ENCODE measurements at places on chromosomes 7 and 10.

- no peak for DNase-seq
Observed at GRCh38 chr10:3034616-3035015, 32.7 kb upstream of the PFKP start.

- DNase-seq, result no peak
Observed at GRCh38 chr7:32476816-32477648, 13.1 kb downstream of the LSM5 start.

GRCh38 chr7:4745265-4745919 is 30.0 kb upstream of the AP5Z1 start:
- no peak for DNase-seq

DNA sequence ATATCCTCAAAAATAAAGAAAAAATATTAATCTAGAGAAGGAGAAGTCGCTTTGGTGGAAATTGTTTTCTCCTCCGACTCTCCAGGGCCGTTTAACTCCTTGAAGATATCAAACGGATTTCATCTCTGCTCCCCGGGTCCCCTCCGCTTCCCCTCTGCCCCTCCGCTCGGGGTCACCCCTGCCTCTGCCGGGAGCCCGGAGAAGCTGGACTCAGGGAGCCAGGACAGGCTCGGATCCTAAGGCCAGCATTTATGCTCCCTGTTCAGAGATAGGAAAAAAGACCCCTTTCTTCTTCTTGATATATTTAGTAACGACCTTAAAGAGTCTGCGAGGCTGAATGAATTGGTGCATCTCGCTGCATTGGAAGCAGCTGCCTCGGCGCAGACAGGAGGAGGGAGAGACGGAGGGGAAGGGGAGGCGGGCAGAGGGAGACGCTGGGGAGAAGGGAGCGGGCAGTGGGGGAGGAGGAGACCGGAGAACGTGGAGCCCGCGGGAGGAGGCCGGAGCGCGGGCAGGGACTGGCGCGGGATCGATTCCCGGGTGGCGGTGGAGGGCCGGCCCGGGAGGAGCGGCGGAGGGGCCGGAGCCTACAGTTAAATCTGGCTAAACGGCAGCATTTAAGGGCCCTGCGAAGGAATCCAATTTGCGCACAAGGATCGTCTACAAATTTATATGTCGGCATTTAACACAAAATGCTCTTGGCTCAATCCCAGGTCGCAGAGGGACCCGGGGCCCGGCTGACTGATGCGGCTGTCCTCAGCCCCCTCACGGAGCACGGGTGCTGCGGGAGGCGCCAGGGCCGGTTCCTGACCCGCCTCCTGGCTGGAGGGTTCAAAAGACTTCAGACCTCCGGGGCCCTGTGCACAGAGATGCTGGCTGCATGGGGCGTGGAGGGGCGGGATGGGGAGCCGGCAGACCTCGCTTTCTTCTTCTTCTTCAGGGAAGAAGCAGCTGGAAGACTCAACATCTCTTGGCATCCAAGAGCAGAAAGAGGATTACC is 55.6 kb downstream of the CRTAC1 start:
- no peak for DNase-seq

GRCh38 chr10:18868919-18869318 is 179.7 kb upstream of the MALRD1 start:
- DNase-seq, result no peak

- no peak for DNase-seq
Observed at GRCh38 chr7:112410092-112410491, 40.2 kb upstream of the IFRD1 start.

DNA sequence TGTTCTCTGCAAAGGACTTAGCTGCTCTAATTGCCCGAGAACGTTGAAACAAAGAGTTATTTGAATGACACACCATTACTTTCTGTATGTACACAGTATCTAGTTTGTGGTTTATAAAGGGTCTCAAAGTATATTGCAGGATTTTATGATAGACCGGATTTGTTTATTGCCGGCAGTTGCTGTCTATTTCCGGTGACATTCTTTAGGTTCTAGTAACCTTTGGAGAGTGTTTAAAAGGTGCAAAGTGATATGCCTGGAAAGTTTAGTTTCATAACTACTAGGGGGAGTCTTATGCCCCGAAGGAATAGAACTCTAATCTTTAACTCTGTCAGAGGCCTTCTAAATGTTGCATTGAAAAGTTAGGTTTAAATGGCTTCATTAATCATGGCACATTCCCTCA is 63.8 kb downstream of the PAPSS2 start:
- DNase-seq, result no peak

DNA sequence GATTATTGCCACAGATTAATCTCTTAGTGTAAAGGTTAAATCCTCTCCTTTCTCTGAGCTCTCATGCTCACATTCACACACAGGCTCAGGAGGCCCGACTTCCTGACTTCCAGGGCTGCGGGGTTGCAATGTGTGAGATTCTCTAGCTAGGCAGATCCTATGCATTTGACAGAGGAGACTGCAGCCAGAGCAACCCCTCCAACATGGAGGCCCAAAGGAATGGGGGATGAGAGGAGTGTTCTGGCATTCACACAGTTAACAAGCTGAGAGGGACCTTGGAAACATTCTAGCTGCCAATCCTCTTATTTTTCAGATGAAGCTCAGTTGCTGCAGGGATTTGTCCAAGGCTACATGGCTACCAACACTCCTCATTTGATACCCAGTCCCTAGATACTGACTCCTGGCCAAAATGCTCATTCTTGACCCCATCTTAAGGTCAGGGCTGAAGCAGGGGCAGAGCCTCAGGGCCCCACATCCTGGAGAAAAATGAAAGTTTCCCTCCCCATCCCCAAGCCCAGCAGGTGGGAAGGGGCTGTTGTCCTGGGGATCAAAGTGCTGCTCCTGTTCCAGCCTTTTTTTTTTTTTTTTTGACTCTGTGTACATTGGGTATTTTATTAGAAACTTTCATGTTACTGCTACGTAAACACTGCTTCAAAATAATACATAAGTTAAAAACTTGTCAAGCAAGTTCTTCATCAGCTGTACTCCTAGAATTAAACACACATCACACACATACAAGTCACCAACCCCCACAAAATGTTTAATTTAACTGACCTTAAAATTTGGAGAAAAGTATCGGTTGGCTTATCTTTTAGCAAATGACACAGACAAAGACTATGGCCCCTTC is 325.6 kb downstream of the PLXNA4 start:
- no peak for DNase-seq

DNA sequence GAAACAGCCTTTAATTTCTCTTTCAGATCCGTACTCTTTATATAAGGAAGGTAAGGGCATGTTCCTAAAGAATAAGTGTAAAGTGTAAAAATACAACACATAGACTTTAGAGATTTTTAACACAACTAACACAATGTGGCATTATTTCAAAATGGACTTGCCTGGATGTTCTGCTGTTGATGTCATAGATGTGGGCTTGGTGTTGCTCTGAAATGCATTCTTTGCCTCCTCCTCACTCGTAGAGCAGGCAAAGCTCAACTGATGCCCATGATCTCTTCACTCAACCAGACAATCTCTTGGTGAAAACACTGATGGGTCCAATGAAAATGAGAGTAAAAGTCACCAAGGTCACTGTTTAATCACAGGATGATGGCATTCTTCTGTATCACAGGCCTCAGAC is 174.2 kb upstream of the TCERG1L start:
- DNase-seq, result no peak

- DNase-seq, result no peak
Observed at GRCh38 chr7:22138106-22138505, 192.4 kb upstream of the CDCA7L start.

- DNase-seq, result no peak
Observed at GRCh38 chr10:11646450-11646849, 35.0 kb upstream of the USP6NL start.

GRCh38 chr10:89805599-89806013 is 104.2 kb downstream of the KIF20B start:
- DNase-seq, result no peak

DNA sequence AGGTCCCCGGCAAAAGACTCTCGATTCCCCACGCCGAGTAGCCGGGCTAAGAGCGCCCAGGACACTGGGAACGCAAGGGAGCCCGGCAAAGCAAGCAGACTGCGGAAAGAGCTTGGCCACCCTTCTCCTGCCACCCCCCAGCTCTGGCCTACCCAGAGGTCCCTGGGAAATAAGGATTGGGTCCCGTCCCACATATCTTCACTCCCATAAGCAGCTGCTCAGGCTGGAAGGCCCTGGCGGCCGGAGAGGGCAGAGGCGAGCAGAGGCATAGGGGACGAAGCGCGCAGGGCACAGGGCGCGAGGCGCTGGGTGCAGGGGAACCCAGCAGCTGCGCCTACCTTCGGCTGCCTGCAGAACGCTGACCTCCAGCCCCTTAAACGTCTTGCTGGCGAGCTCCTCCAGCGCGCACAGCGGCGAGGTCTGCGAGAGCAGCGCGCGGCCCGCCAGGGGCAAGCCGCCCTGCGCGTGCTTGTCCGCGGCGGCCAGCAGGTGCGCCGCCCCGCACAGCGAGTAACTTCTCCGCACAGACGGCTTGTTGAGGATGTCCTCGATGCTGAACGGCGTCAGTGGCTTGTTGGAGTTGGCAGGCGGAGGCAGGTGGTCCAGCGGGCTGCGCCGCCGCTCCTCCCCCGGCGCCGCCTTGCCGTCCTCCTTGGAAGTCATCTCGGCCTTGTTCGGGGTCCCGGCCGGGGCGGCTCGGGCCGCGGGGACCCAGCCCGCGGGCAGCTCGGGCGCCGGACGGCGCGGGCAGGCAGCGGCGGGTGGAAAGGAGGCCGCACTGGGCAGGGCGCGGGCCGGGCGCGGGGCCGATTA is 904 bp downstream of the LBX1 start:
- DNase-seq, result no peak

DNA sequence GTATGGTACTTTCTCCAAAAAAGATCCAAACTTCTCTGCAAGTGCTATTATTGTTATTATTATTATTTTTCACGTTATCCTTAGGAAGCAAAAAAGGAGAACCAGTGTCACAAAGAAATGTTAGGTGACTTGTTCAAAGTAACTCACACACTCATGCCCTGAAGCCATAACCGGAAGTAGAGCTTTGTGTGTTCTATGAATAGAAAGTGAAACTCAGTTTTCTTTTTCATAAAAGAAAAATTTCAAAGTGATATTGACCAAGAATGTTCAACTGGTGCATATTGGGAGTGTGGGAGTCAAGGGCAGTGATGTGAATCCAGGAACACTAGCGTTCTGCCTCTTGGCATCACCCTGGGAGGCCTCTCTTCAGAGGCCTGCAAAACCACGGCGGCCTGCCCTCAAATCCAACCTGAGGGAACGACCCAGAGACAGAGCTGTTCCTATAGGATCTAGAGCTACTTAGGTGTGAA is 106.1 kb downstream of the PRKCQ start:
- peak; percentile 81 for DNase-seq

DNA sequence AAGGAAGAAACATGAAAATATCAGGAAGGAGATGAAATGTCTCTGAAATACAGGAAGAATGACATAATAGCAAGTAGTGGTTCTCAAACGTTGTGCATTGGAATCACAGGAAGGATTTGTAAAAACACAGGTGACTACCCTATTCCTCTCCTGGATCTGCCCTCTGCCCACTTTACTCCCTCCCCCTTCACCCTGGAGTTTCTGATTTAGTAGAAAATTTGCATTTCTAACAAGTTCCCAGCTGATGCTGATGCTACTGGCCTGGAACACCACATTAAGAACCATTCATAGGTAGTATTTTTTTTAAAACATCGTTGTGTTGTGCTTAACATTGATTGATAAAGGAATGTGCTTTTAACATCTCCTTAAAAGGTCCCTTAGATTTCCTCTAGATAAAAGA is 130.9 kb downstream of the PHF14 start:
- no peak for DNase-seq

- DNase-seq, result no peak
Observed at GRCh38 chr10:63698787-63699150, 177.6 kb downstream of the REEP3 start.

DNA sequence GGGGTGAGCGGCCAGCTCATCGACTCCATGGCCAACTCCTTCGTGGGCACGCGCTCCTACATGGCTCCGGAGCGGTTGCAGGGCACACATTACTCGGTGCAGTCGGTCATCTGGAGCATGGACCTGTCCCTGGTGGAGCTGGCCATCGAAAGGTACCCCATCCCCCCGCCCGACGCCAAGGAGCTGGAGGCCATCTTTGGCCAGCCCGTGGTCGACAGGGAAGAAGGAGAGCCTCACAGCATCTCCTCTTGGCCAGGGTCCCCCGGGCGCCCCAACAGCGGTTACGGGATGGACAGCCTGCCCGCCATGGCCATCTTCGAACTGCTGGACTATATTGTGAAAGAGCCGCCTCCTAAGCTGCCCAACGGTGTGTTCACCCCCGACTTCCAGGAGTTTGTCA is 17.4 kb upstream of the TSPAN33 start:
- DNase-seq, result no peak

- no peak for DNase-seq
Observed at GRCh38 chr7:99949645-99950228, 20.3 kb upstream of the GJC3 start.

GRCh38 chr10:113322843-113323242 is 230.0 kb upstream of the HABP2 start:
- DNase-seq, result no peak

DNA sequence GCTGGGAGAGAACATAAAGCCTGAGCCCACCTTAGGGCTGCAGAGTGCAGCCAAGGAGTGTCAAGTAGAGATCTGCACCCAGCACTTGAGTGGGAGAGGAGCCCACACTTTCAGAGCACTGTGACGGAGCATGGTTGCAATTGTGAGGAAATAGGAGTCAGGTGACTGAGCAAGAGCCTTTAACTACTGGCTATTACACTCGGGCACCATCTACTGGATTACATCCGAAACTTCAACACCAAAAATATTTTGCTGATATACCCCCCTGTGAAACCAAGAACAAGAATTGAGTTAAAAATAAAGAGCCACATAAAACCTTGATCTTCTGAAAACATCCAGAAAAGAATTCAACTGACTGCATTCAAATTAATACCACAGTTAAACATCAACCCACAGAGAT is 657.9 kb downstream of the NXPH1 start:
- peak; percentile 35 for DNase-seq

- DNase-seq, result no peak
Observed at GRCh38 chr10:127069436-127069835, 127.0 kb downstream of the INSYN2A start.

GRCh38 chr7:14495633-14496032 is 406.9 kb downstream of the DGKB start:
- no peak for DNase-seq

DNA sequence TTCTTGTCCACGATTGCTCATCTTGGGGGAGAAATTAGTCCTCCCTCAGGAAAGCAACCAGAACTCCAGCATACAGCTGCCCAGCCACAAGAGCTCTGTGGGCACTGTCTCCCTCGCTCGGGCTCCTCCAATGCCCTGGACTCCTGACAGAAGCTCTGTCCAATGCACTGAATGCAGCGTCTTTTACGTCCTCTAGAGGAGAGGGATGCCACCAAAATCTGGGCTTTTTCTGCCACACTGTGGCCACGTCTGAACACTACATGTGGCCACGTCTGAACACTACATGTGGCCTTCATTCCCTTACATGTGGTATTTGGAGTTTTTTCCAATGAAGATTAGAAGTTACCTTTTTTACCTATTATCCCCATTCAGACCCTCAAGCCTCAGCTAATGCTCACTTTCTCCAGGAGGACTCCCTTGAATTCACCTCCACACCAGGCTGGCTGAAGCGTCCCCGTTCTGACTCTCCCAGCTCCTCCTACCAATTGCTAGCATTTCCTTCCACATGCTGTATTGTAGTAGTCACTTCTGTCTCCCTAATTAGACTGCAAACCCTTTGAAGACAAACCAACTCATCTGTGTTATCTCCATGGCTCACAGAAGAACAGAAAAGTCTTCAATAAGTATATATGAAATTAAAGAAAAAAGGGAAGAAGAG is 134.3 kb upstream of the PDE1C start:
- DNase-seq, result peak; percentile 83

GRCh38 chr7:74217455-74218342 is 7.9 kb downstream of the LAT2 start:
- DNase-seq, result no peak
